ENCODE measurements at places on chromosomes 7 and 10.
A peak's percentile ranks its signal among the peaks of the same experiment; 100 is the strongest.

DNA sequence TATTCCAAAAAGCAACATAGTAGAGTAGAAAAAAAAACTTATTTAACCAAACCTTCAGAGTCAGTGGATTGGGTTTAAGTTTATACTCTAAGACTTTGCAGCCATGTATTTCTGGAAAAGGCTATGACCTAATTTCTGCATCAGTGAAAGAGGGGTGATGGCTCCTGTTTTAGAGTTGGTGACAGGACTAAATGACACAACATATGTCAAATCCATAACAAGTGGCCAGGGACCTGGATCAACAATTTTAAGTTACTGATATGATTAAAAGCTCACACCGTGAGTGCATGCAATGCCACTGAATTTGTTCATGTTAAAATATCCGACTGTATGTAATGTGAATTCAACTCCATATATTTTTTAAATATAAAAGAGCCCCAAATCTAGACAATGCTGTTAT is 390.6 kb downstream of the TNS3 start:
- no peak for DNase-seq

DNA sequence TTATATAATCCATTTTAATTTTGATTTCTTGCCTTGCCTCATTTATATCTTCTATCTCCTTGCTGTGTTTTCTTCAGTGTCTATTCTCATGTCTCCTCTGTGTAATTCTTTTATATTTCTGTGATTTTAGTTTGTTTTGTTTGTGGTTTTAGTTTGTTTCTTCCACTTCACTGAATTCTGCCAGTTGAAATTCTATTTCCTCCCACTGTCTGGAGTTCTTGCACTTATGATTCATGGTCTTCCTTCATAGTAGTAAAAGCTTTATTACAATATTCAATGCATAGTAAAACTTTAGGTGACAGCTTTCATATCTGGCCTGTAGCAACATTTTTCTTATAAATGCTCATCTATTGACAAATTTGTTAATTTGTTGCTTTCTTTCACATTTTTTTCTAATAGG is 113.3 kb downstream of the MAGI2 start:
- DNase-seq, result no peak

DNA sequence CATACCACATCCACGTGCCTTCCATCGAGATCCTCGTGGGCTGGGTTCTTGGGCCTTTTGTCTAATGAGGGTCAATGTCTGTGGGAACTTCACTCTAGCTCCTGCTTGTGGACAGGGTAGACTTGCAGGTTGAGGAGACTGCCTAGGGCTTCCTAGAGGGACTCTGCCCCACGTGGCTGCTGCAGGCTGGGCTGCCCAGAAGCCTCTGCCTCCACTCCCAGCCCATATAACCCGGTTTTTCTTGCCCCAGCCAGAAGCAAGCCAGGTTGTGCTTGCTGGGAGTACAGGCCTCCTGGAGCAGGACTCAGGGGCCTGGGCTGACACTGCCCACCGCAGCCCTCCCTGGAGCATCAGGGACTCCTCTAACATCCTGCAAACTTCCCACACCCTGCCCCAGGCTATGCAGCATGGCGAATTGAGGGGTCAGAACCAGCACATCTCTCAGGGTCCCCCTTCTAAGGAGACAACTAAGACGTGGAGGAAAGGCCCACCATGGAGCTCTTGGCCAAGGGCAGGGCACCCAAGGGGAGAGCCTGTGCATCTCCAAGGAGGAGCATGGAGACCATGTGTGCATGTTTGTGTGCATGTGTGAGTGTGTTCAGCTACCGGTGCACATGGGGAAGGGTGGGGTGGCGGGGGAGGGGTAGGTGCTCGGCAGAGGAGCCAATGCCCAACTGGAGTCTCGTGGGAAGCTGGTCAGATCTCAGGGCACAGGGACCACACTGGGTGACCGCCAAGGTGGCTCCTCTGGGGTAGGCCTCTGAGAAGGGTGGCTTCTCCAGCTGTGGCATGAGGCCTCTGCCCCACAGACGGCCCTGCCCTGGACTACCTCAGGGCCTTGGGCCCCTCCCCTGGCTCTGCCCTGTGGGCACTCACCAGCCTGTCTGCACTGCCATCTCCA is 62.6 kb downstream of the RASGEF1A start:
- no peak for DNase-seq

- no peak for DNase-seq
Measured at GRCh38 chr7:122383934-122384333, 79.4 kb upstream of the FEZF1 start.

DNA sequence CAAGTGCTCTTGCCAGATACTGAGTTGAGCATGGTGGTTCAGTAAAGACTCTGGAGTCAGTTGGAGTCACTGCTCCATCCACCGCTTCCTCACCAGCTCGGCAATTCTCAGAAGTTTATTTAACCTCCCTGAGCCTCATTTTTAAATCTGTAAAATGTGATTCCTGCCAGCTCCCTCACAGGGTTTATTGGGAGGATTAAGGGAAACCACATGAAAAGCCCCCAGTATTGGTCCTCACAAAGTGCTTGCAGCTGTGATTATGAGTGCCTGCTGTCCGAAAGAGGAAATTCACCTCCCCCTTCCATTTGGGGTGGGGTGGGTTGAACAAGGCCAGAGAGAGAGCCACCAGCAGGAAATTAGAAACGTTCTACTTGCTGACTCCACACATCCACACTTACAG is 99.0 kb downstream of the AOAH start:
- no peak for DNase-seq

DNA sequence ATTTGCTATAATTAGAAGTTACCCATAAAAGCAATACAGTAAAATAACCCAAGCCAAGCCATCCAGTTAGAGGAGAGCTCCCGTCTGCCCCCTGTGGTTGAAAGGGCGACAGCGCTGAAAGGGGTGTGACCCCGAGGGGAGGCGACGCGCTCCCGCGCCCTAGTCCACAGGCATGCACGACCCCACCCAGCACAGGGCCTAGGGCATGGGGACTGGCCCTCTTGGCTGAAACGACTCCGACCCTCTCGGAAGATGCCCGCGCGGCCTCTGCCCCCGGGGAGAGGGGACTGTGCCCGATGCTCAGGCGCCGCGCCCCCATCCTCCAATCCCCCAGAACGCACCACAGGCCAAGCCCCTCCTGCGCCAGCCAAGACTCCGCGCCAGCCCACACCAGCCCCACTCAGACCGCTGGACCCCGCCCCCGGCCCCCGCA is 64.0 kb downstream of the CSGALNACT2 start:
- DNase-seq, result peak; percentile 64

DNA sequence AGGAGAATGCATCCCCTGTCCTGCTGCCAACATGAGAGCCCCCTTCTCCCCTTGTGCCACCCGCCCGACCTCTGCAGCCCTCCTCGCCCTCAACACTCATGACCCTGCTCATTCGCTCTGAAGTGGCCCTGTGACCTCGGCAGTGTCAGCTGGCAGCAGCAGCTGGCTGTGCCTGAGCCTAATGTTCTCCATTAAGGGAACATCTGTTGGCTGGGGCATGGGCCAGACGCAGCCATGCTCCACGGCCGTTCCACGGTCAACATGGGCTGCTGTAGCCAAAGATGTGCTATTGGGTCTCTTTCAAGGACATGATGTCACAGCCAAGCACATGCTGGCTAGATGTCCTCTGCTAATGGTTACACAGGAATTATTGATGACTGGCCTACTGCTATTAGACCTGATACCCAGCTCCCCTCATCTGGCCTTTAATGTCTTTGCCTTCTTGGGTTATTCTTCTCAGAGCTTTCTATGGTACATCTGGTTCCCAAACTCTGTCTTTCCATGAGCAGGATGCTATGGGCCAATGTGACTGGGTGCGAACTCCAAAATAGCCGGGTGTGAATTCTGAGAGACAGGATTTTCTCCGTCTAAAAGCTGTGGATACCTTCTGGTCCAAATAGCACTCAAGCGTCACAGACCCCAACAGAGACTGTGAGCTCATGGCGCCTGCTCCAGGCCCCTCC is 22.4 kb downstream of the ADCYAP1R1 start:
- DNase-seq, result no peak
